ENCODE measurements at places on chromosomes 1 and 21.

DNA sequence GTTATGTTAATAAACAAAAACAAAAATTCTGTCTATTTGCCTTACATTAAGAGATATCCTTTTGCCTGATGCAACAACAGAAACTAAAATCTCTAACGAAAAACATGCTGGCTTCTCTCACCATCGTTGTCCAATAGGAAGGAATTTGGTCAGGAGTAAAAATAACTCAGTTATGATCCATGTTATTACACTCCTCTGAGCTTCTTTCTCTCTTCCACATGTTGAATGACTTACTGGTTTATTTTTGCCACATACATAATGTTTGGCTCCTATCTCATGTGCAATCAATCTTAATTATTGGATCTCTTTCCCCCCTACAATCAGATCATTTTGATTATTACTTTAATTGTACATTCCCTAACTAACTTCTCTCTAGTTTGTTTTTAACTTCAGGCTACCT is 688.4 kb downstream of the USP25 start:
- DNase-seq = no peak

DNA sequence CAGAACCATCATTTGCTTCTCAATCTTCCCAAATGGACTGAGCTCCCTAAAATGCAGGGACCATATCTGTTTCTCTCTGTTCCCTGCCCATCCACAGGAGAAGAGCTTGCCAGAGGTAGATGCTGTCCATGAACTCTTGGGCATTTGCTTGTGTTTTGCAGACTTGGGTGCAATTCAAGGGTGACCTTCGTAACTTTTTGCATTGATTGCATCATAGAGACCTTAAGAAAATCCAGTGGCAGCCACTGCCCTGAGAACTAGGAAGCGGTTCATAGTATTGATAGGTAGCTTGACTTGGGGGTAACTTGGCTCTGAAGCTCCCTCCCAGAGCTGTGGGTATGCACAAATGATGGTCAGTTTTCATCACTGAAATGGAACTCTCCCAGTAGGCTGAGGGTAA is 34.3 kb upstream of the EDEM3 start:
- no peak for DNase-seq

DNA sequence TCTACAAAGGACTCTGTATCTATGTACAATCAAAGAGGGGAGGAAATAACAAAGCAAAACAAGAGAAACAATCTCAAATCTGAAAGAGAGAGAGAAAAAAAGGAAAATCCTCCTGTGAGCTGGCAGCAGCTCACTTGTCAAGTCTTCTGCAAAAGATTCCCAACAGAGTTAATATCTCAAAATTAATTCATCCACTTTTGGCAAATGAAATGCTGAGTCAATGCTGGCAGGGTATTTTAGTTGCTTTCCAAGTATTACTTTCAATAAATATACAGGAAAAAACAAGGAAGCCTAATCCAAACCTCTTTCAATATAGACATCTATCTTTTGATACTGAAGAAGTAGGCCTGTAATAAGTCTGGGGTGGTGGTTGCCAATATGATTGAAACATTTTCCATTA is 613.9 kb upstream of the NEGR1 start:
- no peak for DNase-seq

- no peak for DNase-seq
Measured at GRCh38 chr1:212791261-212791675, 309 bp downstream of the NSL1 start.

DNA sequence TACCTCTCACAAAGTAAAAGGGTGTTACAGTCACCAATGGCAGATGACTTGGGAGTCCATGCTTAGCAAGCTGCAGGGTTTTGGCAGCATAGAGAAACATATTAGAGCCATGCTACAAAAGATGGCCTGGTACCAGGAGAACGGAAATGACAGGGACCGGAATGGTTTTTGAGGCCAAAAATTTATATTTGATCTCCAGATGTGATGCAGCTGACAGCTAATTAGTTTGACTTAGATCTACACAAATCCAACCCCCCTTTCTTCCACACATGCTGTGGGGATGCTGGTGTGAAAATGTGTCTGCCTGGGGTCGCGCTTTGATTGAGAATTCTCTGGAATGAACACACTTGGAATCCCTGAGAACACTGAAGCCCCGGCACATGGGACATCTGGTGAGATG is 26.5 kb downstream of the SYF2 start:
- DNase-seq = no peak

DNA sequence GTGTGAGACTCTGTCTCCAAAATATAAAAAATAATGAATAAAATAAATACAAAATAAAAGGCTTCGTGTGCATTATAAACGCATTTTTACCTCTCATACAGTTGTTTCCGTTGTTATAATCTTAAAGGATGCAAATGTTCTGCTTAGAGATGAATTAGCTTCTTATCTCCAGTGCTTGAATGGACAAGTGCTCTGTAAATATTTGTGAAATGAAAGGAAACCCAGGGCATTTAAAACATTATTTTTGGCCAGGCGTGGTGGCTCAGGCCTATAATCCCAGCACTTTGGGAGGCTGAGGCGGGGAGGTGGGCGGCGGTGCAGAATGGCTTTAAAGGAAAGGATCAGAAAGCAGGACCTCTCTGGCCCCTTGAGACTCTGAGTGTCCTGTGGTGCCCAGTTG is 94.5 kb downstream of the HUNK start:
- no peak for DNase-seq

- no peak for DNase-seq
Measured at GRCh38 chr1:98949166-98949565, 55.5 kb downstream of the PLPPR5 start.

DNA sequence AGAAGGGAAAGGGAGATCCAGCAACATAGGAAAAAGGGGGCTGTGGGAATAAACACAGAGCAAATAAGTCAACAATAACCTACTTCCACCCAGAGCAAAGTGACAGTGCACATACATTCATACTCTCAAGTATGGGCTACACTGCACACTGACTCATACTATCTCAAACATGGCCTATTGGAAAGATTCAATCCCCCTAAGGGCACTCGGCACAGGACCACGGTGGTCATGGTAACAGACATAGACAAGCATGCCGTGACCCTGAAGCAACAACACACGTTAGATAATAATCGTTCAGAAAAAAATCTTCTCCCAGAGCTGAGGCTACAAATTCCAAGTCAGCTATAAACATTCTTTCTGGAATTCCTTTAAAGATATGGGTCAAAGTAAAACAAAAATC is 16.8 kb upstream of the JAK1 start:
- no peak for DNase-seq

DNA sequence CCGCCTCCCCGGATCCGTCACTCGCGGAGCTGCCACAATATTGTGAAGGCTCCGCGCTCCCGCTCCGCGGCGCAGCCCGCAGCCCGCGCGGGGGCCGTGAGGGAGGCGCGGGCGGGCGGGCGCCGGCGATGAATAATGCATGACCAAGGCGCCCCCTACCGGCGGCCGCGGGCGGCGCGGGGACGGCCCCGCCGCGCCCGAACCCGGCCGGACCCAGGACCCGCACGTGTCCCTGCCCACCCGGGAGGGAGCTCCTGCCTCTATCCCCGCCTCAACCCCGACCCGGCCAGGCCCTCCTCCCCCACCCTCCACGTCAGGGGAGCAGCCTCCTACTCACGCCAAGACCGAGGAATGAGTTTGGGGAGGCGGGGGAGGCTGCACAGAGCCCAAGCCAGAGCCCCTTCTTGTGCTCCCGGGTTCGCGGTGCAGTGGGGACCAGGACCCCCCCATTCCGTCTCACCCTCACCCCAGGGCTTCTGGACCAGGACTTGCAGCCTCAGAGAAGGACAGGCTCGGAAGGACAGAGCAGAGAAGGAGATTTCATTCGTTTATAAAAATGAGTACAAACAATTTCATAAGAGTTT is 70.8 kb upstream of the CASZ1 start:
- peak; percentile 62 for DNase-seq

GRCh38 chr21:18931237-18931636 is 527.7 kb upstream of the TMPRSS15 start:
- DNase-seq = no peak

DNA sequence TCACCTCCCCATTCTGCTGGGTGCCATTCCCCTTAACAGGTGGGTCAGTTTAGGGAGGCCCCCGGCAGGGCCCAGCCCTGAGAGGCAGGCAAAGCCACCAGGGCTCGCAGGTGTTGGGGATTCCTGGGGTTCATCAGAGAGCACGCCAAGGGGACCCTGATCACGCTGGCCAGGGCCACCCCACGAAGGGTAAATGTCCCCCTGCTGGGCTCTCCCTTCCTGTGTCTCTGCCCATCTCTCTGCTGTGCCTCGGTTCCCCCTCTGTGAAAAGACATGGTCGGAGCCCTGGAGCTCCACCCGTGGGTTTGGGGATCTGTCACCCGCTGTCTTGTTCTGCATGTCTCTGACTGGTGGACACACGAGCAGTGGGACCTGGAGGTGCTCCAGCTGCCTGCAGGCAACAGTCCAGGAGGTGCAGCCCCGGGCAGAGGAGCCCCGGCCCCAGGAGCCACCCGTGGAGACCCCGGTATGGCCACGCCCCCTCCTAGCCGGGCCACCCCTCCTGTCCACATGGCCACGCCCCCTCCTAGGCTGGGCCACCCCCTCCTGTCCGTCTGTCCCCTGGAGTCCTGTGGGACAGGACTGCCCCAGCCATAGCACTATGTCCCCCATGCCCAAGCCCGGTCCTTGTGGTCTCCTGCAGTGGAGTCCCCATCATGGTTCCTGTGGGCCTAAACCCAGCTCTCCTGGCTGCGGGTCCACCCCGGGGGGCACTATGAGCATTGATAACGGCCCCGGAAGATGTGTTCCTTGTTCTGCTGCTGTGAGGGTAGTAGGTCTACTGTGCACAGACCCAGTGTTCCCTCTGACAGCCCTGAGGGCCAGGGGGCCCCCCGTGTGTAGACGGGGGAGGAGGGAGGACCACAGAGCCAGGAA is 6.5 kb downstream of the AIRE start:
- DNase-seq = no peak

- DNase-seq = no peak
Measured at GRCh38 chr21:28126521-28127174, 866.0 kb downstream of the LTN1 start.

GRCh38 chr1:235105051-235106043 is 23.3 kb downstream of the TOMM20 start:
- no peak for DNase-seq

- no peak for DNase-seq
Measured at GRCh38 chr1:60679524-60680375, 402.6 kb upstream of the NFIA start.

GRCh38 chr1:178901482-178902125 is 30.7 kb upstream of the ANGPTL1 start:
- DNase-seq = no peak

- no peak for DNase-seq
Measured at GRCh38 chr1:176199707-176200106, 7.4 kb downstream of the COP1 start.

GRCh38 chr1:9659328-9659727 is 7.8 kb downstream of the PIK3CD start:
- DNase-seq = peak; percentile 41

GRCh38 chr1:153795330-153795837 is 20.2 kb downstream of the SLC27A3 start:
- no peak for DNase-seq

DNA sequence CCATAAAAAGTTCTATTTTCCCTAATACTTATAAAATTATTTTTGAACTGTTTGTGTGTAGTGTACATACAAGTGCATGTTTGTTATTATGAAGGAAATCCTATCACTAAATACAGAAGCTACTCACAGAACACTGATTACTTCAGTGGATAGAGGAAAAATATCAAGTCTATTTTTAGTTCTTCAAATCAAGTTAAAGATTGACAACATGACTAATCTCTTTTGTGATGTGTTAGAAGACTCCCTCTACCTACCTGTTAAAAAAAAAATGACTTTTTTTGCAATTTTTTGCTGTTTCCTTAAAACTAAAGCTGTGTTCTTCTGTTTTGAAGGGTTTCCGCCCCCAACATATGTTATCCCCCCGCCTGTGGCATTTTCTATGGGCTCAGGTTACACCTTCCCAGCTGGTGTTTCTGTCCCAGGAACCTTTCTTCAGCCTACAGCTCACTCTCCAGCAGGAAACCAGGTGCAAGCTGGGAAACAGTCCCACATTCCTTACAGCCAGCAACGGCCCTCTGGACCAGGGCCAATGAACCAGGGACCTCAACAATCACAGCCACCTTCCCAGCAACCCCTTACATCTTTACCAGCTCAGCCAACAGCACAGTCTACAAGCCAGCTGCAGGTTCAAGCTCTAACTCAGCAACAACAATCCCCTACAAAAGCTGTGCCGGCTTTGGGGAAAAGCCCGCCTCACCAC is 45.5 kb downstream of the NCF2 start:
- DNase-seq = no peak

DNA sequence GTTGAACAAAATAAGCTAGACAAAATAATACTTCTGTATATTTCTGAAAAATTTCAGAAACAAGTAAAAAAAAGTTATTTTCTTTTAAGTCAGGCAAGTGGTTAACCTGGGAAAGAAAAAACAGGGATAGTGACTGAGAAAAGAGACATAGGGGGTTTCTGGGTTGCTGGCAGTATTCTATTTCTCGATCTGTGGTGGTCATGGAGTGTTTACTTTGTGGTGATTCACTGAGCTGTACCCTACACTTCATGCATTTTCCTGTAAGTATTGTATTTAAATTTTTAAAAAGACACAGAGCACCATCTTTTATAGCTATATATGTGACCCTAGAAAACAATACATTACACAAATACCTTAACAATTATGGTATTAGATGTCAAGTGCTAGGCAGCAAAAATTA is 58.2 kb downstream of the ZNF644 start:
- DNase-seq = no peak

DNA sequence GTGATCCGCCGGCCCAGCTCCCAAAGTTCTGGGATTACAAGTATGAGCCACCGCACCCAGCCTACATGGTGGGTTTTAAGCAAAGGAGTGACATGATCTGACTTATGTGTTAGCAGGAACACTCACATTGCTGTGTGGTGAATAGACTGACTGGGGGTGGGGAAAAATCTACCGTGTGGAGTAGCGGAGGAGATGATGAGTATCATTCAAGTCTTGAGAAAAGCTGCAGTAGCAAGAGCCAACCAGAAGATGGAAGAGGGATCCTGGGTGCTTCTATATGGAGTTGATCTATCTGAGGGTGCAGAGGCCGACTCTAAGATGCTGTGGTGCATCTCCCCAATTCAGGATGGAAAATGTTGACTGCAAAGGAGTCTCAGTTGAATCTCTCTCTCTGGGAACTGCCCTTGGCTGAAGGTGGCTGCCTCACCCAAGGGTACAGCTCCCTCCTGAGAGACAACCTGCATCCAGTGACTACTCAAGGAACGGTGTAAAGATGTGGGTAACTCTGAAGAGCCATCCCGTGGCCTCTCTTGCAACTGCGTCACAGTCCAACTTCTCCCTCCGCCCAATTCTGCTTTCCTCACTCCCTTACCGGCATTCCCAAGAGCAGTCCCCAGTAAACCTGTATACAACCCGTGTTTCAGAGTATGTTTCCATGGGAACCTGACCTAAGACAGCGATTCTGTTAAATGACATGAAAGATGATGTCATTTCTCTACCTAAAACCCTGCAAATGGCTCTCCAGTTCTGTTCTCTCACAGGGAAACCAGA is 7.4 kb upstream of the B3GALNT2 start:
- DNase-seq = no peak

Data from omental fat pad (tissue), 4 donors.